Ovary (tissue), 10 donors: ENCODE measurements at places on chromosomes 5 and 9. TPM values are rescaled to one million over a fixed set of nuclear protein-coding genes. Genes with fewer than 3 reads are reported as not detected.

DNA sequence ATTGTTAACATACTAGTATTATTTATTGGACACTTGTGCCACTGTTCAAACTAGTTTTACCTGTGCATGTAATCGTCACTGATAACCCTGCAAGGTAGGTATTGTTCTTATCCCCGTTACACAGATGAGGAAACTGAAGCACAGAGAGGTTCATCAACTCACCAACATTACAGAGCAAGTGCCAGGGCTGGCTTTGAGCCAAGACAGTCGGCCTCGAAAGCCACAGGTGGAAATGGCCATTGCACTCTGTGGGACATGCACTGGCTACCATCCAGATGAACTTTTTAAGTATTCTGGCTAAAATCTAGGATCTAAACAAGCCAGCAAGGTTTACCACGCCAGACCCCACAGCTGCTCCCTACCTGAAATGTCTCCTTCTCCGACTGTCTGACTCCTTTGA, 57.9 kb downstream of the TEX10 start:
- DNase-seq: no peak

ARAP3 gene
- 8.0 TPM for total RNA-seq

GRCh38 chr5:1736889-1737711, 62.5 kb downstream of the MRPL36 start:
- no peak for DNase-seq

TAF11L9 gene
- total RNA-seq: not detected

FGD3 gene
- total RNA-seq: 1.4 TPM

HACD4 gene
- total RNA-seq: 5.2 TPM

AGXT2 gene
- total RNA-seq: 0.10 TPM

DNA sequence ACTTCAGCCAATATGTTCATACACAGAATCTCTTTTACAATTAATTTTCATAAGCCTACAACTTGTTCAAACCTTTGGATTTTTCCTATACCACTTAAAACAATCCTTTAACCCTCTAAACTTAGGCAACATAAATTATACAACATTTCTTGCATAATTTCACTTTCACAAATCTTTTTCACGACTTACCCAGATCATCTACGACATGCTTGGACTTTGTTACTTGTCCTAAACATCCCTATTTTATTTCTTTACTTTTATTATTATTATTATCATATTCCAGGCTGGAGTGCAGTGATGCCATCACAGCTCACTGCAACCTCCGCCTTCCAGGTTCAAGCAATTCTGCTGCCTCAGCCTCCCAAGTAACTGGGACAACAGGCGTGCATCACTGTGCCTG, 68.0 kb downstream of the CACNA1B start:
- no peak for DNase-seq

C8G gene
- total RNA-seq: not detected

DNA sequence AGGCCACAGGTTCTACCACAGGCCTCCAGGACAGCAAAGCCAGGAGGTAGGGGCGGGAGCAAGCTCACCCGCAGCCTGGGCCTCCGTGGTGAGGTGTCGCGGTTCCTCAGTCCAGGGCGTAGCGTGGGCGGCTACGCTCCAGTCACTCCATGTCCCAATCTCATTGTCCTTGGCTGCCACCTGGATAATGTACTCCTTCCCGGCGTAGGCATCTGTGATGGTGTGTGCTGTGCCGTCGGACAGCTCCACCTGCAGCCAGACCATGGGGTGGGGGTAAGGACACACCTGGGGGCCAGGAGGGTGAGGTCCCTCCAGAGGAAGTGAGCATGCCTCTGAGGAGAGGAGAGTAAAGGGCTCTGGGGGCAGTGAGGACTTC, 29.8 kb upstream of the ENHO start:
- no peak for DNase-seq

DNA sequence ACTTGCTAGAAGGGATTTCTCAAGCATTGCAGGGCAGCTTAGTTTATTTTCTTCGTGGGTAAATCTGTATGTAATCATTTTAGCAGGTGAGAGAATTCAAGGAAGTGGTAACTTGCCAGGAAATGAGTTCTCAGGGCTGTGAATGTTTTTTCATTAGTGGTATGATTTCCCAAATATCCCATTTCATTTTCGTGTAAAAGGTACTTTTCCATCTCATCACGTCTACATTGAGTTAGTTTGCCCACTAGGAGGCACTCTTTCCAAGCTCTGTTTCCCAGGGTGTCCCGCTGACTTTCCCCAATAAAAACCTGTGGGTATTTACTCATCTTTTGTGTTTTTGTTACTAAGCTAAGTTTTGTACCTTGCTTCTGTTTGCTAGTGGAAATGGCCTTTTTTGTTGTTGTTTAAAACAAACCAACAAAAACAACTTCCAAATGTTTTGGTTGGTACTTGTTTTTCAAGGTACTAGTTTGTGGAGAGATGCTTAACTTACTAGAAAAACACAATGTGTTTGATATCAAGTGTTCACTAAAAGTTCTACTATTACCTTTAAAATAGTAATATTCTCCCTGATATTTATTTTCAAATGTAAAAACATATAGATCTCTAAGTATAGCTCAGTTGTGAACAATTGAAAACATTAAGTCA, 373.6 kb downstream of the ADGRV1 start:
- peak; percentile 42 for DNase-seq

DNA sequence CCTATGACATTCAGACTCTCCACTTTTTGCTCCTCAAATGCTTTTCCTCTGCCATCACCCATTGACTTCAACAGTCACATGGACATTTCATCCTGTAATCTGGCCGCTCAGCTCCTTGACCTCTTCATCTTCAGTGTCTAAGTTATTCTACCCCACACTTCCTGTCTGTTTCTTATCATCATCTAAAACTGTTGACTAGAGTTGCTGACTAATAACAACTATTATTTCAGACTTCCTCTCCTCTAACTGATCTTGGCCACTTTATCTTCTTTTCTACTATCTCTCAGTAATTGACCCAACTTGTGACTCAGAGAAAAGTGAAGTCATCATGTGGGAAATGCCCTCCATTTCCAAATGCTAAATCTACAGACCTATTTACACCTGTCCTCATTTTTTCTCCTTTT, 254.7 kb upstream of the TRPC7 start:
- no peak for DNase-seq

FOXD4L4 gene
- total RNA-seq: not detected
